ENCODE measurements at places on chromosomes 3 and 15. TPM values are rescaled to one million over a fixed set of nuclear protein-coding genes. Genes with fewer than 3 reads are reported as not detected.
A peak's percentile ranks its signal among the peaks of the same experiment; 100 is the strongest.

GRCh38 chr15:46622851-46623250, 988.0 kb downstream of the SQOR start:
- no peak for DNase-seq

CHL1 gene
- 63.1 TPM for total RNA-seq

CPNE9 gene
- not detected for total RNA-seq

- no peak for DNase-seq
Measured at GRCh38 chr3:193253986-193254660, 13.1 kb downstream of the PLAAT1 start.

DNA sequence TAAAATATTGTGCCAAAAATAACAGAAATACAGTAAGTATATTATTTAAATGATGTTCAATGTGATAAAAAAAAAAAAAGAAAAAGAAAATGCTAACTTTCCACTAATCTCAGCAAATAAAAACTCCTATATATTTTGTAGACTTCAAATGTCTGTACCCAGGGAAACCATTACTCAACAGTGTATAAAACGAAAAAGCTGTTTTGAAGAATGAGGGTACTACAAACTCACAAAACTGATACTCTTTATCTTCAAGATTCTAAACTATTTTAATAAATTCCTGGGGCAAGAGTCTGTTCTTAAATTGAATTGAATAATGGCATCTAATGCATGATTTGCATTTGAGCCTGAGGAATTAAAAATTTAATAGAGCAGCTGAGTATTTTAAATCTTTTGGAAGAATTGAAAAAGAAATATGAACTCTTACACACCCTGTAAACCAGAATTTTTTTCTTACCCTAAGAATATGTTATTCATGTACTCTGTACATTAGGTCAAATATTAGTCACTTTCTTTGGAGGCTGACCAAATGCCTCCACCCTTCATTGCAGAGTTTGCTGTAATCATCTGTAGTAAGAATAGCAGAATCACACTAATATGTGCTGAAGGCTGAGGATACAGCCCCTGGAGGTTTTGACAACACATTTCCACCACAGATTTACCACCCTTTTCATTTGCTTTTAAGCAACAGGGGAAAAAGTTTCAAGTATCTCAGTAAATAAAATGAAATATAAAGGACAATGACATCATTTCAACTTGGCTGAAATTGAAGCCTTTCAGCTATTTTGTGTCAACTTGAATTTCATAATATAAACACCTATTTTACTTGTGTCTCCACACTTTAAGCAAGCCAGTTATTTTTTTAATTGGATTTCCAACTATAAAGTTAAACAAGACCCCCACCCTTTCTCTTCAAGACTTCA, 79.7 kb downstream of the FBN1 start:
- DNase-seq, result no peak

- no peak for DNase-seq
Measured at GRCh38 chr3:56769116-56769707, 32.5 kb downstream of the ARHGEF3 start.

- DNase-seq, result no peak
Measured at GRCh38 chr15:50261981-50262380, 3.5 kb downstream of the HDC start.

GRCh38 chr3:57910990-57911389, 97.2 kb upstream of the FLNB start:
- no peak for DNase-seq

GRCh38 chr3:23067116-23067515, 136.0 kb upstream of the UBE2E2 start:
- DNase-seq, result no peak

DNA sequence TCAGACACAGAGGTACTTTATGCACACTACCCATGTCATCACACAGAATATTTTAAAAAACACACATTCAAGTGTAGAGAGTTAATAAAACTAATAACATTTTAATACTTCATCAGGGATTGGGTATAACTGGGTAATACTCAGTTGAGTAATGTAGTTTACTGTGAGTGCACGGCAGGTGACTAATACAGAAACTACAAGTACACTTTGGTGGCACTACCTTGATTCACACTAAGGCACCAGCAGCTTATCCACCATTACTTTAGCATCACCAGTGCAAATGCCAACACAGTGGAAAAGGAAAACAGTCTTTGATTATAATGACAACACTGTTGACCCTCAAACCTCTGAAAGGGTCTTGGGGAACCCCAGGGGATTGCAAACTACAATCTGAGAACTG, 33.6 kb downstream of the ZNF280D start:
- no peak for DNase-seq

PCSK6 gene
- total RNA-seq, result 8.9 TPM

DNA sequence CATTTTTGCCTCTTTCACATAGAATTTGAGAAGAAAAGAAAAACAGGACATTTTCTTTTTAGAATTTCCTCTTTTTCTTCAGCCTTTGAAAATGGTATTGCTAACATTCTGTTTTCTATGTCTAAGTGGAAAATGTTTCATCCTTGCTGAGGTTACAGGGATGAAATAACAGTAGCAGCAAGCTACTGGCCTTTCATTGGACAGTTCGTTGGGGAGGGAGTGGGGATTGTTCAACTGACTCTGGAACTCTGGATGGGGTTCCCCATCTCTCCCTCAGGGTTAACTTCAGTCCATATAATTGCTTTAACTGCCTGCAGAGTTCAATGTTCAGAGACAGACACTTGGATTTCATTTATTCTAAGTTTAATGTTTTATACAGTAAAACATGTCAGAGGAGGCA, 346.0 kb downstream of the NLGN1 start:
- no peak for DNase-seq

- DNase-seq, result no peak
Measured at GRCh38 chr3:180294282-180295027, 257.7 kb upstream of the PEX5L start.

- DNase-seq, result peak; percentile 91
Measured at GRCh38 chr3:50320853-50321335, 1.7 kb downstream of the HYAL2 start.

B4GALT4 gene
- total RNA-seq, result 15.1 TPM

DNA sequence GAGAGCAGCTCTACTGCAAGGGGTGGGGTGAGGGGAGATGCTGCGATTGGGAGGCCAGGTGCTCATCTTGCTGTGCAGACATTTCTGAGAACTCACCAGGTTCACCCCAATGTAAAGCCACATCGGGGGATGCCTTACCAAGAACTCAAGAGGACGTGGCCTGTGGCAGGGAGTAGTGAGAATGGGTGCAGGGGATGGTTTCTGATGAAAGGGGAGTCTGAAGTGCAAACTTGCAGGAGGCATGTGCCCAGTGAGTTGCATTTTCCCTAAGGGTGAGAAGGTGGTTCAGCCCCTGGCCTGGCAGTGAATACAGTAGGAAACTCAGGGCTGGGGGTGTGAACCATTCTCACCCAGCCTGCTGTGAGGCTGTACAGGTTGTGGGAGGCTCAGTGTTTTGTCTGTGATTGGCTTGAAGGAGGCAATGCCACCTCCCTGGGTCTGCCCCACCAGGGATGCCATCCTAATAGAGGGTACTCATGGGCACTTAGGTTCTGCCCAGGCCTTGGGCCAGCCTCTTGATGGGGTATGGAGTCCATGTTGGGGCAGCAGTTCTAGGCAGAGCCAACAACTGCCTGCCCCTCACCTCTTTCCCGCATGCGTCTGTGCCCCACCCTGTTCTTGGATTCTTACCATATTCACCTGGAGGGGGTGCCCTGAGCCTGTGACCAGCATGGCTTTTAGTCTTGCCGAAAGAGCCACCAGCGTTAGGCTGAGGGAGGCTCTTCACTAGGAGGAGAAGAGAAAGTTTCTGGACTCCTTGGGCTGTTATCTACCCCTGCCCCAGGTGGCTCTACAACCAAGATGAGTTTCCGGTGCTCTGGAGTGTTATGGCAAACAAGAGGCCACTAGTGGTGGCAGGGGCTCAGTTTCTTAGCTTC, 4.5 kb downstream of the HEMK1 start:
- DNase-seq, result no peak

TNK2 gene
- 12.5 TPM for total RNA-seq

- no peak for DNase-seq
Measured at GRCh38 chr3:50608278-50608677, 3.3 kb downstream of the CISH start.

- no peak for DNase-seq
Measured at GRCh38 chr3:45724911-45725310, 35.7 kb downstream of the SACM1L start.

ZNF80 gene
- total RNA-seq, result not detected

- DNase-seq, result no peak
Measured at GRCh38 chr3:171827836-171828458, 15.2 kb upstream of the TMEM212 start.

GRK7 gene
- total RNA-seq, result not detected

BUB1B gene
- total RNA-seq, result 0.33 TPM

DVL3 gene
- 47.8 TPM for total RNA-seq

DUOX1 gene
- under 0.01 TPM for total RNA-seq

GRCh38 chr3:8492744-8493511, 8.7 kb upstream of the LMCD1 start:
- DNase-seq, result no peak

DNA sequence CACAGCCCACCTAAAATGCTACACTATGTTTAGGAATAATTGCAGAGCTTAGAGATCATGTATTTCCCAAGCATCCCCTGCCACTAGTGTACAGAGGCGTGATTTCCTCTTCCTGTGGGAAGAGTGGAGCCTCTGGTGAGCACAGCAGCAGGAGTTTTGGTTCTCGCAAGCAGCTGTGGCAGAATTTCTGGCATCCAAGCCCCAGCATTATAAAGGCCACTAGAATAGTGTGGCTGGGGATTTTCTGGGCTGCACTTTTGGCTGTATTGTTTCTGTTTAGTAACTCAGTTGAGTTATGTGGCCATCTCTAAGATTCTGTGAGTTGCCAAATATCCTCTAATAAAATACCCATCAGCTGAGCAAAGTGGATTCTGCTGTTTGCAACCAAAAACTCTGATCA, 64.7 kb downstream of the GPR176 start:
- no peak for DNase-seq

RBP2 gene
- total RNA-seq, result not detected

TMCO5A gene
- total RNA-seq, result not detected

DNA sequence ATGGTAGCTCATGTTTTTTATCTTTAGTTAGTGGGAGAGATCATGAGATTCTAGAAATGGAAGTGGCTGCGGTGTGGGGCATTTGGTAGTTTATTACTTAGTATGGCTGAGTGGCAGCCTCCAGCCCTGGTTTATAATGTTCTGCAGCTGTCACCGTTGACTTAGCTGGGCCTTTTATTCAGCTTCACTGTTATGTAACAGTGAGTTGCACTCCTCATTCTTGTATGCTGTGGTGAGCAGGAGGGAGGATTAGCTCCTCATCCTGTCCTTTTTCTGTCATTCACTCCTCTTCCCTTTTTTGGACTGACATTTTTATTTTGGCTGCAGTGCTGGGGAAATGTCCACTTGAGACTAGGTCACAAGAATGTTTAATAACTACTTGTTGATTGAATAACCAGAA, 29.5 kb downstream of the RAD54L2 start:
- DNase-seq, result peak; percentile 33

GRCh38 chr3:71074423-71074822, 509.1 kb downstream of the FOXP1 start:
- DNase-seq, result no peak

GRCh38 chr3:51538115-51538458, 432 bp upstream of the RAD54L2 start:
- DNase-seq, result no peak

PLA1A gene
- total RNA-seq, result 1.4 TPM

GRCh38 chr3:142022381-142022780, 127.0 kb downstream of the TFDP2 start:
- DNase-seq, result no peak

IFT122 gene
- 15.8 TPM for total RNA-seq

DNA sequence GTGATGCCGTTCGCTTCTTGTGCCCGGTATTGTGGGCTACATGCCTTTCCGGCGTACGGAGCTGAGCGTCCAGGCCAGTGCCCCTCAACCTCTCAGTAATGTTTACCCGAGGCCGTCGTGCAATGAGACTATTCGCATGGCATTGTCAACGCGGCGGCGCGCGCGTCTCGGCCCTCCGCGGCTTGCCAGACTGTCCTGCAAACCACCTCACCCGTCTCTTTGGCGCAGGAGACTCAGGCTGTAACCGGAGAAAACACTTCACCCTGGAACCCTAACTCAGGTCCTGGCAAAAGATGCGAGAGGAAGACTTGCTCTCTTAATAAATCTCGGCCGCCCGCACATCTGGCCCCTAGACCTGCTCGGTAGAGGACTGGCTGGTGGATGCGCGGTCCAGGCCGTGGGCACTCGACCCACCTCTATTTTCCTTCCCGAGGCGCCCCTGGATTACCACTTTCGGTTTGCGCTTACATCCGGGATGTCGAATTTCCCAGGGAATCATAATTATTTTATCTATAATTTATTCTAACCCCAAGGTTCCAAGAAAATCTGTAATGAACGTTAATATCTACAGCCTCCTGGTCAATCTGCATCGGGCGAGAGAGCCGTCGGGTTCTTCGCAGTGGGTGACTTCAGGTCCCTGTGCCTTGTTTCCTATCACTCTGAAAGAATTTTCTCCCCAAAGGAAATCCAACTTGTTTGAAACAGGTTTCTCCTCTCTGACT, 71.8 kb upstream of the POLG start:
- DNase-seq, result no peak

MYO5C gene
- 3.6 TPM for total RNA-seq

- DNase-seq, result peak; percentile 67
Measured at GRCh38 chr3:14879211-14879874, 60.6 kb downstream of the FGD5 start.

DNA sequence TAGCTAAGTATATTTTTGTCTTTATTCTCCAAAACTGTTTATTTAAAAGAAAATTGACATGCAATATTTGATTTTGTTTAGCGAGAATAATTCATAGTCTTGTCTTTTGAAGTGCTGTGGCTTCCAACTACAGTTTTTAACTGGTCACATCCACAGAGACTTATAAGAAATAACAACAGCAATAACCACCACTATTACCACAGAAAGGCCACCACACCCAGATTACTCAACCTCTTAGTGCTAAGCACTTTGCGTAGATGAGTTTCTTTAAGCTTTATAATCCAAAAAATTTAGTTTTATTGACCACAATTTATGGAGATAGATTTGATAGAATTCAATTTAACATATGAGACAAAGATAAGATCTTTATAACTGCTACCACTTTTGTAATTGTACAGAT, 468.4 kb upstream of the UBE2E2 start:
- DNase-seq, result no peak

GRCh38 chr3:55516392-55517030, 29.4 kb upstream of the WNT5A start:
- no peak for DNase-seq

FETUB gene
- not detected for total RNA-seq

DNA sequence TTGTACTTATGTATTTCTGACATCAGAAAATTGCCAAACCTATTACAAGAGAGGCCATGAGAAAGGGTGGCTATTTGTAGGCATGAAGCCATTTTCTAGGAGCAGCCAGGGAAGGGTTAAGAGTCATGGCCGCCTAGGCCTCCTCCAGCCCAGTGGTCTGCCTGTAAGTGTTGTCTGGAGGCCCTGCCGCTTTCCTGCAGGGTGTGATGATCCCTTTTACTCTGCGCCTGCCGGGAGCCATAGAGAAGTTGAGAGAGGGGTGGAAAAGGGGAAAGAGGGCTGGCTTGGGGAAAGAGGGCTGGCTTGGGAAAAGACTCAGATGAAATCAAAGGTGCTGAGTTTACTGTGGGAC, 29.1 kb upstream of the KCTD6 start:
- DNase-seq, result no peak

LEKR1 gene
- total RNA-seq, result 0.36 TPM
